ENCODE measurements at places on chromosomes 2 and 18. TPM values are rescaled to one million over a fixed set of nuclear protein-coding genes. Genes with fewer than 3 reads are reported as not detected.

DNA sequence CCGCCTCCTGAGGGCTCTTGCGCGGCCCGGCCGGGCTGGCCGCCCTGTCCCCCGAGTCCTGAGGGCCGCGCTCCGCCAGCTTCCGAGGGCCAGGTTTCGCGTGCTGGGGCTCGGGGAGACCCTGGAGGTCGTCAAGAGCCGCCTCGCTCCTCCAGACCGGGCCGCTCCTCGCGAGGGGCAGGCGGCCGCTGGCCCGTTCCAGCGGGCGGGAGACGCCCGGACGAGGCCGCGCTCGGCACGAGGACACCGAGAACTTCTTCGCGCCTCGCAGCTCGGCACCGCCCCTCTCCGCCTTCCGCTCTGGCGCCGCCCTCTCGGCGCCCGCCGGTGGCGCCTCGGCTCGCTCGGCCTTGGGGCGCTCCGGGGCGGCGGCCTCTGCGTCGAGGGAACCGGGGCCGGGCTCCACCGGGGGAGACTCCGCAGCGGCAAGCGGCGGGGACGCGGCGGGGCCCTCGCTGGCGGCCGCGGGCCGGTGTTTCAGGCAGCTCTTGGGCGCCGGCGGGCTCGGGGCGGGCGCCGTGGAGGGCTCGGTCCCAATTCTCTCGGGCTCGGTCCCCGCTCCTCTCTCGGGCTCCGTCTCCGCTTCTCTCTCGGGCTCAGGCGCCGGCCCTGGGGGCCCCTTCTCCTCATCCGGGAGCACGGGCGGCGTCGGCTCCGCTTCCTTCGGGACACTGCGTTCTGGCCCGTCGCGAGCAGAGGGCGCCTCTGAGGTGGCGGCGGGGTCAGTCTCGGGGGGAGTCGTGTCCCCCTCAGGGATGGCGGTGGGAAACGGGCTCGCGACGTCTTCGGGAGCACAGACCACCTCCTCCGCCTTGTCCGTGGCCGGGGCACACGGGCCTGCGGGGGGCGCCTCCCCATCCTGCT is 91.6 kb upstream of the MGAT4A start:
- peaks cover 20% of the 10 kb centered on the region for H3K4me1 ChIP-seq
- peak; percentile 70 for DNase-seq
- peak overlapping the region; percentile 43 for H3K4me3 ChIP-seq
- no peaks in the 10 kb centered on the region for H3K36me3 ChIP-seq

GRCh38 chr2:44668336-44668735 is 273.2 kb upstream of the SIX3 start:
- no peaks in the 10 kb centered on the region for H3K4me1 ChIP-seq
- no peaks in the 10 kb centered on the region for H3K36me3 ChIP-seq
- no peak for DNase-seq

DNA sequence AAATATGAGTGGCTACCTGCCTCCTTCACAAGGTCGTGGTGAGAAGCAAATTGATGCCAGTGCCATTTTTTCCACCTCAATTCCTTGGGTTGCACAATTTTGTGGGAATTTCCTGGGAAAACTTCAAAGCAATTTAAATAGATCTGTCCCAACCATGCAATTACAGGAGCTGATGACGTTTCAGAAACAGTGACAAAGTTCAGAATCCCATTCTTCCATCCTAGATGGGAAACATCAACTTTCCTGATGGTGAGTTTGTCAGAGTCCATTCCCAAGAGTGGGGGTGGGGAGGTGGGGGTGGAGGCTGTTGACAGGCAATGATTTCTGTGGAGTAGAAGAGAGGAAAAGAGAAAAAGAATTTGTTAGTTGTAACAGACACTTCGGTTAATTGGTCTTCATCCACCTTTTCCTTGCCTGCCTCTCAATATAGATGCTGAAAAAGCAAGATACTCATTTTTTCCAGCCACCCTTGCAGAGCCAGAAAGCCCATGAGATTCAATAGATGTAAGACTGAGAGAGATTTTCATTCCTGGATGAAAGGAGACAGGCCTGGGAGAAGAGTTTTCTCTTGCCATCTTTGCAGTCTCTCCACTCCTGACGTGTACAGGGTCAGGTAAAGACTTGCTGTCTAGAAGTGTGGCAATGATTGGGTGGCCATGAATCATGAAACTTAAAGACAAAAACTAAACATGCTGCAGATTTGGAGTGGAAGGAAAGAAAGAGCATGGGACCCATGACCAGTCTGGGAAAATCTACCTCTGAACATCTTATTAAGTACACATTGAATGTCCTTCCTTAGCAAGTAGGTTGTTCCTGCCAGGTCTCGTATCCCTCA is 47.3 kb downstream of the SOCS6 start:
- H3K27me3 ChIP-seq = no peaks in the 10 kb centered on the region
- no peaks in the 10 kb centered on the region for H3K36me3 ChIP-seq
- no peak for DNase-seq
- H3K4me1 ChIP-seq = no peaks in the 10 kb centered on the region
- H3K27ac ChIP-seq = no peak overlapping the region

- no peaks in the 10 kb centered on the region for H3K36me3 ChIP-seq
- H3K27ac ChIP-seq = no peak overlapping the region
- no peak for DNase-seq
- no peak overlapping the region for H3K4me3 ChIP-seq
Observed at GRCh38 chr18:49207361-49207760, 253.1 kb downstream of the DYM start.

GRCh38 chr2:170475878-170476277 is 239.3 kb upstream of the SP5 start:
- no peak for DNase-seq
- no peaks in the 10 kb centered on the region for H3K4me1 ChIP-seq
- no peak overlapping the region for H3K4me3 ChIP-seq
- H3K36me3 ChIP-seq = no peaks in the 10 kb centered on the region

- H3K4me1 ChIP-seq = no peaks in the 10 kb centered on the region
- H3K27ac ChIP-seq = no peak overlapping the region
- H3K36me3 ChIP-seq = no peaks in the 10 kb centered on the region
- H3K4me3 ChIP-seq = no peak overlapping the region
- H3K27me3 ChIP-seq = no peaks in the 10 kb centered on the region
Observed at GRCh38 chr18:64165906-64166305, 17.0 kb upstream of the LINC00305 start.

GRCh38 chr18:76507830-76508385 is 12.9 kb upstream of the ZNF516 start:
- no peak overlapping the region for H3K4me3 ChIP-seq
- no peaks in the 10 kb centered on the region for H3K4me1 ChIP-seq
- H3K27ac ChIP-seq = no peak overlapping the region

DNA sequence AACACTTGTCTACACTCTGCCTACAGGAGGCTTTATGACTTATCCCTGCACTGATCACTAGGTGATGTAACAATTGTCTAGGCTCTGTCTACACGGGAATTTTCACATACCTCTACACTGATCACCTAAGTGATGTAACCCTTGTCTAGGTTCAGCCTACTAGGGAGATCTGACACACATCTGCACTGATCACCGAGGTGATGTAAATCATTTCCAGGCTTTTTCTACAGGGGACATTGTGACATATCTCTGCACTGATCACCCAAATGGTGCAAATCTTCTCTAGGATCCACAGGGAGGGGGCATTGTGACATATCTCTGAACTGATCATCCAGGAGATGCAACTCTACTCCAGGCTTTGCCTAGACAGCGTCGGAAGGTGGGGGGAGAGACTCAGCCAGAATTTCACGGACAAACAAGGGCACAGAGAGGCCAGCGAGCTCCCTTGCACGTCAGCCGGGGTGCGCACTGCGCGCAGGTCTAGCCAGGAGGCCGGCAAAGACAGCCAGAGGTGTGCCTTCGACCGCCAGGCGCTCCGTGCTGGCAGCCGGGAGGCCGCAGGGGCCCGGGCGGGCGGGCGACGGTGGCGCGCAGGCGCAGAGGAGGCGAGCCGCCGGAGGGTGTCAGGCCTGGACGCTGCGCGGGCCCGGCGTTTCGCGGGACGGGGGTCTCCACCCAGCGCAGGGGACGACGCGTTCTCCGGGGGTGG is 46.9 kb upstream of the USP14 start:
- no peaks in the 10 kb centered on the region for H3K36me3 ChIP-seq
- no peak overlapping the region for H3K4me3 ChIP-seq
- DNase-seq = peak; percentile 70
- H3K27me3 ChIP-seq = no peaks in the 10 kb centered on the region
- peaks cover 6% of the 10 kb centered on the region for H3K4me1 ChIP-seq

- H3K27me3 ChIP-seq = peaks cover 3% of the 10 kb centered on the region
- peaks cover 10% of the 10 kb centered on the region for H3K4me1 ChIP-seq
- no peaks in the 10 kb centered on the region for H3K36me3 ChIP-seq
Observed at GRCh38 chr2:176553685-176554100, 284.5 kb downstream of the MTX2 start.

GRCh38 chr2:14363976-14364375 is 268.5 kb upstream of the LRATD1 start:
- H3K4me3 ChIP-seq = no peak overlapping the region
- DNase-seq = no peak
- no peaks in the 10 kb centered on the region for H3K27me3 ChIP-seq
- H3K36me3 ChIP-seq = no peaks in the 10 kb centered on the region
- no peak overlapping the region for H3K27ac ChIP-seq

DNA sequence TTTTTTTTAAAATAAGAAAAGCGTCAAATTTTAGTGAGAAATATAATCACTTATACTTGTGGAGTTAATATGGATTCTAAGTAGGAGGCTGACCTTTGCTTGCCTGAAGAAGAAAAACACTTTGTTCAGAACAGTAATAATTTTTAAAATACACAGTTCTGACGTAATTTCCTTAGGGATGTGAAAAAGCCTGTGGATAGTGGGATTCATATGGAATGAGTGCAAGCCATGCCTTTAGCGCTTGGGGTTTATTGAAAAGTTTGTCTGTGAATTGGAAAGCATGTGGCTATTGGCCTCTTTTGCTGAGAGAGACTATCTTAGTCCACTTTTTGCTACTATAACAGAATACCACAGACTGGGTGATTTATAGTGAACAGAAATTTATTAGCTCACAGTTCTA is 151.3 kb downstream of the CCDC85A start:
- no peaks in the 10 kb centered on the region for H3K4me1 ChIP-seq
- H3K27ac ChIP-seq = no peak overlapping the region

GRCh38 chr18:22559414-22560274 is 141.9 kb upstream of the CTAGE1 start:
- H3K27me3 ChIP-seq = peaks cover 21% of the 10 kb centered on the region
- no peak overlapping the region for H3K27ac ChIP-seq
- DNase-seq = no peak
- H3K4me3 ChIP-seq = no peak overlapping the region

GRCh38 chr2:163463411-163463810 is 272.4 kb downstream of the FIGN start:
- no peak overlapping the region for H3K27ac ChIP-seq
- H3K4me1 ChIP-seq = no peaks in the 10 kb centered on the region
- no peaks in the 10 kb centered on the region for H3K27me3 ChIP-seq
- no peaks in the 10 kb centered on the region for H3K36me3 ChIP-seq
- no peak for DNase-seq
- no peak overlapping the region for H3K4me3 ChIP-seq

DNA sequence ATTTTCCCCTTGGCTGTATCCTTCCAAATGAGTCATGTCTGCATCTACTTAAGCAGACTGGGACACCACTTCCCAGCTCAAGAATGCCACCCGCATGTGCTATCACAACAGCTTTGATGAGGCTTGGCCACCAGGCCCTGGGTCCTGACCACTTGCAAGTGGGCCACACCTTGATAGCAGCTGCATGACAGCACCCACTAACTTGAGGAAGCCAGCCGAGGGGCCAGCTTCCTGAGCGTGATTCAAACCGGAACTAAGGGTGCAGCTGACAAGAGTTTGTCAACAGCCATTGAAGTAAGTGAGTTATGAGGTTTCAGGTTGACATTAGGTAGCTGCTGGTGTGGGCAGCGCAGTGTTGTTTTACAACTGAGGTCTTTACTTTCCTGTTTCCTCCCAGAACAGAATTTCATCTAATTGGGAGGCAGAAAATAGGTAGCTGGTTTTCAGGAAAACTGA is 54.4 kb downstream of the EPHA4 start:
- H3K27me3 ChIP-seq = no peaks in the 10 kb centered on the region
- no peaks in the 10 kb centered on the region for H3K36me3 ChIP-seq
- DNase-seq = peak; percentile 85
- H3K27ac ChIP-seq = peak overlapping the region; percentile 80

DNA sequence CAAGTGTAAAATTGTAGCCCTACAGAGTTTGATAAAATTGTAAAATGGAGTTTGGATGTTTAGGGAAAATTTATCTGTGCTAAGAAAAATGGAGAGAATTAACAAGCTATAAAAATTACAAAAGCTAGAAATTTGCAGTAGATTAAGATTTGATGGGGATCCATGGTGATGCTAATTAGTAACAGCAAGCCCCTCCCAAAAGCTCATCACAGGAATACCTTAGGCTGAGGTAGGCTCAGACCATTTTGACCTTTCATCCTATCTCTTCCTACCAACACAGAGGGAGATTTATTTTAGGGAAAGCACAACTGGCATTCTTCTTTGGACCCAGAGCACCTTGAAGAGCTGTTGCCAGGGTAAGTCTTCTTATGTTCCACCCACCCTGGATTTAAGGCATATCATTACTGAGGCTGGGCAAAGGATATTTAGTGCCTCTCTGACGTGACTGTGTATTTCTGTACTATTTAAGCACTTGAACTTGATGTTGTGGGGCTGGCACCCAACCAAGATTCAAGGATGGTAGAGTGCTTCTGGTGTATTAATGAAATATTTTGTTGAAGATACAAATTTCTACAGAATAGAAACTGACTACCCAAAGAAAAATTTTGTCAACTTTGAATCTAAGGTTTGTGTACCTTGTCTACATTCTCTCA is 70.8 kb upstream of the SLC39A10 start:
- no peak overlapping the region for H3K27ac ChIP-seq
- no peak overlapping the region for H3K4me3 ChIP-seq
- no peaks in the 10 kb centered on the region for H3K36me3 ChIP-seq
- no peak for DNase-seq
- no peaks in the 10 kb centered on the region for H3K4me1 ChIP-seq

GRCh38 chr18:476251-476664 is 24.2 kb downstream of the COLEC12 start:
- H3K27me3 ChIP-seq = no peaks in the 10 kb centered on the region
- H3K4me1 ChIP-seq = no peaks in the 10 kb centered on the region
- no peak for DNase-seq
- H3K27ac ChIP-seq = no peak overlapping the region
- no peak overlapping the region for H3K4me3 ChIP-seq

DNA sequence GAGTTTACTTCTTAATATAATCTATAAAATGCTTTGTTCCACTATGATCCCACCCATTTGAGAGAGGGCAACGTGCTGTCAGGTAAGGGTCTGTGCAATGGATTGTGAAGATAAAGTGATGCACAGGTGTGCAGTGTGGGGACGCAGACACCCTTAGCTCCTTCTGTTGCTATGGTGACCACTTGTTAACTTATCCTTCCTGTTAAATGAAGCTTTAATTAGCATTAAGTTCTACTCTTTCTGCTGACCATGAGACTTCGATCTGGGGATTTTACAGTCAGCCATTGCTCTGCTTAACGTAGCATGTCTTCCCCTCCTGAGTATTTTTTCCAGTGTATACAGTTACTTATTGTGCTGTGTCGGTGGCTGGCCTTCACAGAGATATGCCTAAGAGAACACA is 23.1 kb upstream of the ALKAL2 start:
- no peak overlapping the region for H3K4me3 ChIP-seq
- DNase-seq = no peak
- H3K27ac ChIP-seq = no peak overlapping the region
- no peaks in the 10 kb centered on the region for H3K27me3 ChIP-seq
- H3K4me1 ChIP-seq = no peaks in the 10 kb centered on the region

ABHD1 gene
- total RNA-seq = 2.1 TPM

FAM124B gene
- total RNA-seq = 0.17 TPM

FIGN gene
- total RNA-seq = not detected

NOSTRIN gene
- not detected for total RNA-seq

GPR155 gene
- total RNA-seq = 20.4 TPM

POTEF gene
- total RNA-seq = not detected

PROM2 gene
- 1.1 TPM for total RNA-seq

MYO1B gene
- total RNA-seq = 0.14 TPM

CCDC148 gene
- not detected for total RNA-seq
